Globus pallidus (tissue), 1 donor: ENCODE measurements at places on chromosomes 1 and 21.

DNA sequence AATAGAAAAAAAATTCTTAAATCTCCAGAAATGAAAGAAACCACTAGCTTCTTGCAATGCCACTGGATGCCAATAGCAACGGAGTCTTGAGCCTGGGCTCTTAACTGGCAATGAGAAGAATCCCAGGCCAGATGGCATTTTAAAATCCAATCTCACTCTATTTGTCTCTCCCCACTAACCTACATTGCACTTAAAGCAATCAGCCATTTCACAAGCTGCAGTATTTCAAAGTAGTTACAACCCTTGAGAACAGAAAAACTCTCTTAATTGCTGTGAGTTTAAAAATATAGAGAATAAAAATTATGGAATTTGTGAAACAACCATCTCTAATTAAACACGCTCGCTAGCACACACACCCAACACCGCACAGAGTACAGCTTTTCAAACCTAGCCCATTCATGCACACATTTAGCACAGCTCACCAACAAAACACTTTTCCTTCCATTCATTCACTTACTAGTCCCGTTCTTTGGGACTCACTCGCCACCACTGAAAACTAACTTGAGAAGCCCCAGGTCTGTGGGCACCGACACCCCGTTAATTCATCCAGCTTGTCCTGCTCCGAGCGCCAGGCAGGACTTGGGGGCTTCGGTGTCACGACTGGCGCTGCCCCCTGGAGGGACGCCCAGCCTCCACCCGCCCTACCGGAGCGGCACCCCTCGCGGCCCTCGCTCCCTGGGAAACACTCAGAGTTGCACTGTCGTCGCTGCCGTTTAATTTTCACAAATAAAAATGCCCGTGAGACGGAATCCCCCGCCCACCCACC, 1.0 kb downstream of the DDAH1 start:
- DNase-seq = peak; percentile 19

DNA sequence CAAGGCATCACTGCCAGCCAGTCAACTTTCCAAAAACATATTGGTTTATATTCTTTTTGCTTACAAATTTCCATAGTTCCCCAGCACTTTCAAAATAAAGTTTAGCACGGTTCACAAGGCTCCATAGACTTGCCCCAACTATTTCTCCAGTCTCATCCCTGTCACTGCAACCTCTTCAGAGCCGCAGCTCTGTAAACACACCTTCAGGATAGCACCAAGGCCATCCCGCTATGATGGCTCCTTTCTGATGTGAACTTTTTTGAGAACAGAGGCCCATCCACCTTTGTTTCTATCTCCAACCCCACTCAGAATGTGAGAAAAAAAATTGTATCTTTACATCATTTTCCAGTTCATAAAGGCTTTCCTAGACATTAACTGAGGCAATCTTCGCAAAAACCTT, 26.3 kb downstream of the PGM1 start:
- no peak for DNase-seq

GRCh38 chr1:89890085-89890752, 69.4 kb downstream of the LRRC8D start:
- no peak for DNase-seq

DNA sequence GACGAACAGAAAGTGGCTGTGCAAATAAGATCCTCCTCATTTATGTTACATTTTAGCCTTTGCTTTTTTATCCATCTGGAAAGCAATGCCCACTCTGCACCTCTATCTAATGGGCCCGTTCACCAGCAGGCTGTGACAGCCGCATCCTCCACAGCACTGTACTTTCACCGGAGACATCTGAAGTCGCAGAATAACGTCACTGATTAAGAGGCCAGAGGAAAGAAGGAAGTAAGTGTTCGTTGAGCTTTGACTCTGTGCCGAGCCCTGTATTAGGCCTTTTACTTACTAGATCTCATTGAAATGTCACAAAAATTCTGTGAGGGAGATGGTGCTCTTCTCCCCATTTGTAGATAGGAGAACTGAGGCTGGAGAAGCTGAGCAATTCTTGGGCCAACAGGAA, 62.3 kb downstream of the KAZN start:
- DNase-seq = no peak

DNA sequence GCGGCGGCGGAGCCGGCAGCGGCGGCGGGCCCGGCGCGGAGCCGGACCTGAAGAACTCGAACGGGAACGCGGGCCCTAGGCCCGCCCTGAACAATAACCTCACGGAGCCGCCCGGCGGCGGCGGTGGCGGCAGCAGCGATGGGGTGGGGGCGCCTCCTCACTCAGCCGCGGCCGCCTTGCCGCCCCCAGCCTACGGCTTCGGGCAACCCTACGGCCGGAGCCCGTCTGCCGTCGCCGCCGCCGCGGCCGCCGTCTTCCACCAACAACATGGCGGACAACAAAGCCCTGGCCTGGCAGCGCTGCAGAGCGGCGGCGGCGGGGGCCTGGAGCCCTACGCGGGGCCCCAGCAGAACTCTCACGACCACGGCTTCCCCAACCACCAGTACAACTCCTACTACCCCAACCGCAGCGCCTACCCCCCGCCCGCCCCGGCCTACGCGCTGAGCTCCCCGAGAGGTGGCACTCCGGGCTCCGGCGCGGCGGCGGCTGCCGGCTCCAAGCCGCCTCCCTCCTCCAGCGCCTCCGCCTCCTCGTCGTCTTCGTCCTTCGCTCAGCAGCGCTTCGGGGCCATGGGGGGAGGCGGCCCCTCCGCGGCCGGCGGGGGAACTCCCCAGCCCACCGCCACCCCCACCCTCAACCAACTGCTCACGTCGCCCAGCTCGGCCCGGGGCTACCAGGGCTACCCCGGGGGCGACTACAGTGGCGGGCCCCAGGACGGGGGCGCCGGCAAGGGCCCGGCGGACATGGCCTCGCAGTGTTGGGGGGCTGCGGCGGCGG, 1.0 kb downstream of the ARID1A start:
- DNase-seq = no peak
